NCI-H2227 treated with DMSO at 0.1 percent for 48 hours (cell line): ENCODE measurements at places on chromosomes 1 and 21.
A peak's percentile ranks its signal among the peaks of the same experiment; 100 is the strongest.

- DNase-seq: no peak
Observed at GRCh38 chr21:45874716-45875415, 106.7 kb upstream of the COL6A1 start.

DNA sequence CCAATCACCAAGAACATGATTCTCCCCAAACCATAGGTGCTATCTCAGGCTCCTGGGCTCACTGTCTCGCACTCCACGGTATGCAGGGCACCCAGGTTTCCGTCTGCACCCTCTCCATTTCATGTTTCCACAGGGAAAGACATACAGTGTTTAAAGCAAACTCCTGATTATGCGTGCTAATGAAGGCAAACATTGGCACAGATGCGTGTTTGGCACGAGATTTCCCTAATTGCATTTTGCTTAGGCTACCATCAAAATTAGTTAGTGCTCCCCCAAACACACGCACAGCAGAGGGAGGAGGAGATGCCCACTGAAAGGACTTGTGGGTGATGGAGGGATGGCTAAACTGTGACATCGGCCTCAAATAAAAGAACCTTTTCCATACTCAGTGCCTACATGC lies 32.2 kb upstream of the TIAM1 start:
- no peak for DNase-seq

- DNase-seq: no peak
Observed at GRCh38 chr21:28132713-28133112, 860.0 kb downstream of the LTN1 start.

- DNase-seq: no peak
Observed at GRCh38 chr1:221002601-221003000, 123.4 kb downstream of the HLX start.

- DNase-seq: no peak
Observed at GRCh38 chr1:63690966-63691700, 82.7 kb upstream of the ROR1 start.

GRCh38 chr1:233859446-233859845 lies 45.0 kb upstream of the SLC35F3 start:
- no peak for DNase-seq

DNA sequence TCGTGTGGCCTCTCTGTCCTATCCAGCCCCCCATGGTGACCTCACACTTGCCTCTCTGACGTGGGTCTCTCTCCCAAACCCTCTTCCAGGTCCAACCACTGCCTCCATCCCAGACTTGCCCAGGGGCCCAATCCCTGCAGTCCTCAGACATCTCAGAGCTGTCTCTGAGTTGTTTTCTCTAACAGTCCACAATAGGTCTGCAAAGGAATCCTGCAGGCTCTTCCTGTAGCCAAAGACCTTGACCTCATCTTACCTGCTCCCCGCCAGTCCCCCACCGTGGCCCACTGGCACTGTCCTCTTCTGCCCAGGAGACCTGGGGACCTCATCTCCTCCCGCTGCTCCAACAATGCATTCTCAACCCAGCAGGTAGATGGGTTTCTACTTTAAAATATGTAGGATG lies 10.0 kb downstream of the RNF187 start:
- DNase-seq: no peak

- peak; percentile 47 for DNase-seq
Observed at GRCh38 chr1:244047621-244048255, 3.3 kb upstream of the ZBTB18 start.

DNA sequence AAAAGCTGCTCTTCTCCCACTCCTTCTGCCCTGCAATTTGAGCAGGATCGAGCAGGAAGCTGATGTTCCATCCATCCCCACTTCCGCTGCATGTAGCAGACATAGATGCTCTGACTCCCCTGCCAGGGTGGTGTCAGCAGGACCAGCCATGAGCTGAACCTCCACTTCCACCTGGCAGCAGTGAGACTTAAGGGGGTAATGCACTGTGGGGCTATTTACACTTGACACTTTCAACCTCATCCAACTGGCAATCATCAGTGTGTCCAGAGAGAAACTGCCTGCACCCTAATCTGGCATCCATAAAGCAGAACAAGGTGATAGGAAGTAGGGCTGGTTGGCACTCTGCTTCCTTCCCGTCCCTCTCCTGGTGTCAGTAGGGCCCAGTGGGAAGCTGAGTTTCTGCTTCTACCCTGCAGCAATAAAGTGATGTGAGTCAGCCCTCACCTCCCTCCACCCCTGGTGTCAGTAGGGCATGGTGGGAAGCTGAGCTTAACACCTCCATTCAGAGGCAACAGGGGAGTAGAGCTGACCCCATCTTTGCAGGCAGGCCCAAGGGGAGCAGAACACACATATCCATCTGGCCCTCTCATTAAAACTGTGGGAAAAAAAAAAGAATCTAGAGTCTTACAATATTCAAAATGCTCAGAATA lies 272.3 kb downstream of the PTPRU start:
- DNase-seq: no peak

GRCh38 chr1:11498956-11499594 lies 20.1 kb downstream of the DISP3 start:
- no peak for DNase-seq

DNA sequence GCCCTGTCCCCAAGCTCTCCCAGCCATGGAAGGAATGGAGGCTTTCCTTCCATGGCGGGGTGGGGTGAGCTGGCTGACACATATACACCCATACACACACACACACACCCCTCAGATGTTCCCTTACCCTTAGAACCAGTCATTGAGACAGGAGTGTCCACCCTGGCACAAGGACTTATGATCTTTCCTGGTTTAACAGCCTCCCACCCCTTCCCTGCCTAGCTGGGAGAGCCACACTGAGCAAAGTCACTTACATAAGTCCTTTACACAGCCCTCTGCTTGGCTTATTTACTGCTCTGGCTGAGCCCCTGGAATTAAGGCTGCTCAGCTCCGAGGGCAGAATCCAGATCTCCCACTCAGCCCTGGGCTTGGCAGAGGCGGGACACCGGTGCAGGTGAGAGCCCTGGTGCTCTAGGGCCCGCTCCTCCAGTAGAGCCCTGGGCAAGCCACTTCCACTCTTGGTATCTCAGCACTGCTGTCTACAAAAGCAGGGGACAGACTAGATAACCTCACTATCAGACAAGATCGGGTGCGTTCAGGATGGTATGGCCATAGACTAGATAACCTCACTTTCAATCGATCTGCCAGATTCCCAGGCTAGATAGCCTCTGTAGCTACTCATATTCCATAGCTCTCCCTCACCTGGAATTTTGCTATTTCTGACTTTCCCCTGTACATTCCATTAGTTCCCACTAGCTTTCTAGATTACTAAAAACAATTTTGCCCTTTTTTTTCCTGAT lies 16.7 kb downstream of the SLC6A9 start:
- DNase-seq: no peak

DNA sequence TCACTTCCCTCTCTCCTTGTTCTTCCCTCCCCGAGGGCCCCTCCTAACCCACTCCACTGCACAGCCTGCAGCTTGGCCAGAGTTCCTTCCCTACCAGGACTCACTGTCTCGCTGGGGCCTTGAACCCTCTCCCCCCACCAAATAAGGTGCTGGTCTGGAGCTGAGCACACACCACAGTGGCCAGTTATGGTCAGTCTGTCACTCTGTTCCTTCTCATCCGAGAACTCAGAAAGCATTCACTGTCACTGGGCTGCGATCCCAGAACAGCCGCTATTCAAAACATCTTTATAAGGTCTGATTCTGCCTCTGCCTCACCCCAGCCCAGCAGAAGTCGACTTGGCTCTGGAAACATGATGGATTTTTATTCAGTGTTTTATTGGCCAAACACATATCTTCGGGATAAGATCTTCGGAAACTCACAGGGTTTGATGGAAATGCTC lies 19.8 kb upstream of the LBR start:
- no peak for DNase-seq

- DNase-seq: no peak
Observed at GRCh38 chr1:47766832-47767740, 230.1 kb downstream of the TRABD2B start.

GRCh38 chr21:36647279-36648093 lies 51.4 kb upstream of the SIM2 start:
- no peak for DNase-seq

- DNase-seq: no peak
Observed at GRCh38 chr21:38989745-38990423, 184.2 kb downstream of the ETS2 start.

DNA sequence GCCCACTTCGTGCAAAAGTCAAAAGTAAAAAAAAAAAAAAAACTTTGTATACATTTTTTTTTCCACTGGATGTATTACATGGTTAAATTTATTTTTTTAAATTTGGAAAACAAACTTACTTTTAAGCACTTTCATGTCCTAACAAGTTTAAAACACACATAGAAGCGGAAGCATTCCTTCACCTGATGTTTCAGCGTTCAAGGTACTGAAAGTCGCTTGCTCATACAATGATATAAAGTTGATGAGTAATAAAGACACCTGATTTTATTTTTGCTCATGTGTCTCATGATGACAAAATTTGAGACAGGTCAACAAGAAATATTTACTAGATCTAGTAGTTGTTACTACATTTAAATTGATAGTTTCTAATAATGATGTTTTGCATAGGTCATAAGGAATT lies 35.5 kb downstream of the ADAMTS1 start:
- DNase-seq: no peak
